ENCODE measurements at places on chromosomes 2 and 18. TPM values are rescaled to one million over a fixed set of nuclear protein-coding genes. Genes with fewer than 3 reads are reported as not detected.

DNA sequence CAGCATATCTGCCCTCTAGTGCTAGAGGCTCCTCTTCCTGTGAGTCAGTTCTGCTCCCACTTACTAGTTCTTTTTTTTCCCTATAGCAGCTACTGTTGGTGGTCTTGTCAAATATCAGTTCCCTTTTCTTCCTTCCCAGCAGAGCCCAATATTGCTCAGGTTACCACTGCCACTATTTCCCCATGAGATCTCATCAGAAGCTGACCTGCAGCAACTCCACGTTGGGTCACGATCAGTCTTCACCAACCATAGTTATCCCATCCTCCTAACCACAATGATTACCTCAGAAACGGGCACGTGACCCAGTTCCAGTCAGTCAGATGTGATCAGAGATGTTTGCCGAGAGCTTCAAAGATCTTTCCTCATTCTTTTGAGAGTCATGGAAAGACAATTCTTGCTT is 59.7 kb upstream of the CAPN13 start:
- DNase-seq: no peak

Gene IL1RN
- total RNA-seq: 0.29 TPM

DNA sequence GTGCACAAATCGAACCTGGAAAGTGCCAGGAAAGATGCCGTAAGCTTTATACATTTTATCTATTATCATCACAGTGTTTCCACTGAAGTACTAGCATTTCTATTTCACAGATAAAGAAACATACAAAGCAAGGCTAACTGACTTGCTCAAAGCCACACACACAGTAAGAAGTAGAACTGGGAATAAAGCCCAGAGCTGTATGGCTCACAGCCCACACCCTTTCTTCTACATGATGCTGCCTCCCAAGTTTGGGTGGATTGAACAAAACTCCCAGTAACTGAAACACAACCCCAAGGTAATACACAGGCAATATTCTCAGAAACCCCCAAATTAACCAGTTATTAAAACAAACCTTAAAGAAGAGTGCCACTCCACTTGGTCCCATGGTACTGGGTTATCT is 11.2 kb downstream of the SAP130 start:
- DNase-seq: no peak

Gene GPR45
- 0.22 TPM for total RNA-seq

GRCh38 chr2:233450864-233451575 is 96.7 kb downstream of the DGKD start:
- DNase-seq: no peak

- DNase-seq: no peak
Observed at GRCh38 chr2:192288295-192288694, 93.6 kb upstream of the TMEFF2 start.

GRCh38 chr2:194363878-194364277 is 1293.1 kb upstream of the SLC39A10 start:
- no peak for DNase-seq

DNA sequence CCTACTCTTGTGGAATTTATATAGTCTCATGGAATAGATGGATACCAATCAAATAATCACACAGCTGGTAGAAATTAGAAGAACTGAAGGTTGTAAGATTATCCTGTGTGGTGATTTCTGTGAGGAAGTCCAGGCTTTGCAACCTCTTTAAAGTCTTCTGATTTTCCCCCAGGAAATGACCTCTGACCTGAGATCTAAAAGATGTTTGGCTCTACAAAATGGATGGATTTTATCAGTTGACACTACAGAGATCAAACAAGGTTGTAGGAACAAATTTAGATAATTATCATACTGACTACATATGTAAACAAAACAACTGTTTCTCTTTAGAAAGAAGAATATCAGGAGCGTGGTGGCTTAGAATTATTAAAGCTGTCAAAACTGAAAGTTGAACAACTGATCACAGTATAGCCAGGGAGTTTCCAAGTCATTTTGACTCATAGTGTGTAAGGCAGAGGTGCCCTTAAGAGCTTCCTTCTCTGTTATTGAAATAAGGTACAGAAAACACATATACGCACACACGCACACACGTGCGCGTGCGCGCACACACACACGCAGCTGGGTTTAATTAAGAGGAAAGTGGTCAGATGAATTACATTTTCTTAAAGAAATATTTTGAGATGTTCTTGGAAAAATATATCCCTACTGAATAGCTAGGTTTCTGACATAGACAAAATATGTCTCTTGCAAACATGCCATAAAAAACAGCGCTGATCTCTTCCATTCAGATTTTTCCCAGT is 35.5 kb upstream of the PELI1 start:
- no peak for DNase-seq

Gene ABCB11
- total RNA-seq: not detected

DNA sequence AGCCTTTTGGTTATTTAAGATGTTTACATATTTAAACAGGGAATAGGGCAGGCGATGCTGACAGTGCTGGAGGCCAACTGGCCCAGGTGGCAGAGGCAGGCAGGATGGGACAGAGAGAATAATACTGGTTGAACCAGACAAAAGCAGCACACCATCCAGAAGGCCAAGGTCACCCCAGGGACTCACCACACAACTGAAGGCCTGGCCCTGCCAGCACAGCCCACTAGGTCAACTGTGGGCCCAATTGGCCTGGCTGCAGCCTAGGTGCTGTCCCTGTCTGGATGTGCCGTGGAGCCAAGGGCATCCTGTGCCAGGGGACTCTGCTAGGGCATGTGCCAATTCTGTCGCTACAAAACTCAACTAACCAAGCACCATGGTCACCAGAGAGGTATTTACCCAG is 69.2 kb downstream of the RNF152 start:
- no peak for DNase-seq

Gene NAB1
- 19.5 TPM for total RNA-seq

DNA sequence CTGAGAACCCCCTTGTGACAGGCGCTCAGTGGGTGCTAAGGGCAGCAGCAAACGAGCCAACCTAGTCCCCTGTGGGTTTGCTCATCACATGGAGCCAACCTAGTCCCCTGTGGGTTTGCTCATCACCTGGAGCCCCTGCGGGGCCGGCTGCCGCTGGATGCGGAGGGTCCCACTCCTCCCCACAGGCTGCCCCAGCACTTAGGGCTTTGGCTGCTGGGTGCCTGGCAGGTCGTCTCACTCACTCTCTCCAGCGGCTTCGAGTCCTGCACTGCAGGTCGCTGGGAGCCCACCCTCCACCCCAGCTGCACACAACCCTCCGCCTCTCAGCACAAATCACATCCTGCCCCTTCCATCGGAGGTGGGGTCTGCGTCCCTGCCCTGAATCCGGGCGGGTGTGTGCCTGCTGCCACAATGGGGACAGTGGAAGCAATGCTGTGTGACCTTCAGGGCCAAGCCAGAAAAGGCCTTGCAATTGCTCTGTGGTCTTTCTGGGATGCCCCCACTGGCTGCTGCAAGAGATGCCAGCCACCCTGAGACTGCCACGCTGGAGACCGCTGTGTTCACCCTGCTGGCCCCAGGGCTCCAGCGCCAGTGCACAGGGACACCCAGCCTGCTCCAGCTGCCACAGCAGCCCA is 248.1 kb upstream of the SALL3 start:
- no peak for DNase-seq

Gene C2orf92
- total RNA-seq: 1.3 TPM

GRCh38 chr2:191143791-191144190 is 7.0 kb downstream of the STAT4 start:
- no peak for DNase-seq

GRCh38 chr2:209726311-209726710 is 45.3 kb upstream of the UNC80 start:
- no peak for DNase-seq

DNA sequence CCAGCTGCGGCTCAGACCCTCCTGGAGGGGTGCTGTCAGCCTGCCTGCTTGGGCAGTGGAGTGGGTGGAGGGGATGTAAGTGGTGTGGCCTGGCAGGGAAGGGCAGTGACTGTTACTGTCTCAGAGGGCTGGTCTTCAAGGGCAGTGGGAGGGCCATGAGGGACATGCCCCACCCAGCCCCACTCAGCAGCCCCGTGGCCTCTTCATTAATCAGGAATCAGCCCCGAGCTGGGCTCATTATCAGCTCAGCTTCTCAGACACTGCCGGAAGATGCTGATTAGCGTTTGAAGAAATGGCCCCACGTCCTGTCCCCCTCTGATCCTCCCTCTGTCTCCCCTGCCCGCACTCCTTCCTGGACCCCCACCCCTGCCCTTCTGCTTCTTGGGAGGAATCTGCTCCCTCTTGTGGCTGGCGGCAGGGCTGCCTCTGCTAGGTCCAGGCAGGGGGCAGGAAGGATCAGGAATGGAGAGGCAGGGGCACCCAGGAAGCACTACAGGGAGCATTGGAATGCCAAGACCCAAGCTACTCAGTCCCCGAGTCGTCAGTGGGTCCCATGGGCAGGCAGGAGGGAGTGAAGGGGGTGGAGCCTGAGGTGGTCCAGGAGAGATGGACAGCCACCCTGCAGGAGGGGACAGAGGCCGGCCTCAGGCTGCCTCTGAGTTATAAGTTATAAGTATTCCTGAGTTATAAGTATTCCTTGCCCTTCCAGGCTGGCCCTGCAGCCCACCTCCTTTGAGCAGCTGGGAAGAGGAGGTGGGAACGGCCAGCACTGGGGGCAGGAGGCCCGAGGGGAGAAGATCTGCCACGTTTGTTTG is 7.0 kb downstream of the ASIC4 start:
- no peak for DNase-seq

DNA sequence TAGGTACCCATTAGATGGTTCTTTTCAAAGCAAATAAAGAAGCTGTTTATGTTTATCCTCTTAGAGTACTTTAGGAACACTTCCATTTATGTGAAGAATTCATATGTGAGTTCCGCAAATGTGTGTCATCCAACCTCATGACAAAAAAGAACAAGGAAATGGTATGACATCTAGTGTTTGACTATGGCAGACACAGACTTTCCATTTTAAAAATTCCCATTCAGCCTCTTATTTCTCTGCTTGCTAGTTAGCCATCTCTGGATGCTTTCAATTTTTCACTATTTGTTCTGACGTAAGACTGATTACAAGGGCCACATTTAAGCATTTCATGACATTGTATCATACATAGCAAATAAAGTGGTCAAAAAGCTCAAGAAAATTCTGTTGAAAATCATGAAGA is 103.0 kb downstream of the ZAP70 start:
- no peak for DNase-seq

Gene LYPD6
- 7.9 TPM for total RNA-seq

GRCh38 chr2:96866586-96866985 is 3.3 kb downstream of the SEMA4C start:
- DNase-seq: no peak

DNA sequence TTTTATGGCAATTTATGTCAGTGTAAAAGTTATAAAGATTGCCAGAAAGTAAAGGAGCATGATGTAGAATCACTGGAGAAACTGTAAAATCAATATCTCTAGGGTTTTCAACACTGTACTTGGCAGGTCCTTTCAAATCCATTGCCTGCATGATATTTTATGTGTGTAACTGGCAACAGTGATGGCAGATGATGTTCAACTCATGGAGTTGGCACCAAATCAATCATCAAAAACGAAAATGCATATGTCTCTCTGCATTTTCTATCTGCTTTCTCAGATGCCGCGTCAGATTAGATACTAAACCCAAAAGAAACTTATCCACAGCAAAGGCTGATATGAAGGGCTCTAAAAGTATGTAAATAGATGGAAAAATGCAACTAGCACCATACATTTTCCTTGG is 1395.5 kb upstream of the PIK3C3 start:
- DNase-seq: no peak

DNA sequence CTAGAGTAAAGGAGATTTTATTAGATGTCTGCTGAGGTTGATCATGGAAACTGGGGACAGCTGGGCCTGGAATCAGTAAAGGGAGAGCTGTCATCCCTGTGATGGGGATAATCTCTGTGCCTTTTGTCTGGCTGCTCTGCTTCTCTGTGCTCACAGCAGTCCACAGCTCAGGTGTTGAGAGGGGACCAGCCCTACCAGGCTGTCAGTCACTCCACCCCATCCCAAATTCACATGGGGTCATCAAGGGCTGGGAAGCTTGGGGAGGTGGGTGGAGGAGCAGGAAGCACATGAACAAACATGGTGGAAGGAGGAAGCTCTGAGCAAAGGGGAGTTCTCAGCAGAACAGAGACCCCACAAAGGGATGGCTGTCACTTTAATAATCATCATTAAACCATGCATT is 13.7 kb upstream of the LRRFIP1 start:
- DNase-seq: no peak

DNA sequence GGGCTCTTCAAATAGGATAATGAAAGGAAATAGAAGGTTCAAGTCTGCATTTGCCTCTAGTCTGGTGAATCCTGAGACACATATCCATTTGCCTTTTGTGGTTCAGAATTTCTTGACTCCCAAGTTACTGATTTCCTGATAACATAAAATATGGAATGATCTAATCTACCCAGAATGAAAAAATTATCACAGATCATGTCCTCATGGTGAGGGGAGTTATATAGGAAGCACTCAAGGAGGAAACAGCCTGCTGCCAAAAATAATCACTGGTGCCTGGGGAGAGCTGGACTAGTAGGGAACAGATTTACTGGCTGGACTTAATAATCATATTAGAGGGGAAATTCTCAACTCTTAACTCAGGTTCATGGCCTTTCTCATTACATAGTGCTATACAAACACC is 95.5 kb upstream of the STK17B start:
- no peak for DNase-seq

- no peak for DNase-seq
Observed at GRCh38 chr18:48989304-48990303, 38.8 kb upstream of the SMAD7 start.

- no peak for DNase-seq
Observed at GRCh38 chr2:240579771-240580614, 6.5 kb upstream of the CAPN10 start.

GRCh38 chr2:134120733-134121630 is 132.9 kb upstream of the MGAT5 start:
- DNase-seq: no peak

- no peak for DNase-seq
Observed at GRCh38 chr18:75173125-75173432, 35.9 kb downstream of the PTGR3 start.

DNA sequence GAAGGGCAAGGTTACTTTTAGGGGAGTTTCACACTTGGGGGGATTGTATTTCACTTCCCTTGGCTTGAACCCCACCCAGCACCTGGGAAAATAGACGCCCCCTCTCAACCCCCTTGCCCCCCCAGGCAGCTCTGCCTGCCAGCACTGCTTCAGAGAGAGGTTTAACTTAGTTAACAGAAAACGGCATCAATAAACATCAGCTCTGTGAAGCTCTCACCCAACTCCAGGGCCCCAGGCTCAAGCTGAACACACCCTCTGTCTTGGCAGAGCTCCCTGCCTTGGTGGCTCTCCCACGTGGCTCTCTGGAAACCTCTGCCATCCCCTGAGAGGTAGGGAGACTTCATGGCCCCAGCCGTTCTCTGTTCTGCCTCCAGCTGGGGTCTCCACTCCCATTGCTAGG is 244.1 kb downstream of the ACKR3 start:
- DNase-seq: no peak

DNA sequence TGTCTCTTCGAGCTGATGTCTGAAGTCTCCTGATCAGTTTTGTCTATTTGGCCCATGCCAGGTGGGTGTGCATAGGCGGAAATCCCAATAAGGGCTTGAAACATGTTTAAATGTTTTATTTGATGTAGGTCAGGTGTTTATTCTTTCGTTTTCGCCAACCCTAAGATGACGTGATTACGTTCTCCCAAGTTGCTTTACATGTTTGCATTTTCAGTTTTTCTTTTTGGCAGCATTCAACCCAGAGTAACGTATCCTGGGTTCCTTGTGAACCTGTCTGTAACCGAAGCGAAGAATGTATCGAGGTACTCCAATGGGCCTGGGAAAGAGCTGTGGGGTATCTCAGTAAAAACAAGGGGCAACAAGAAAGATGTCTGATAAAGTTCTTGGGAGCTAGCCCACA is 3.1 kb downstream of the ALPK2 start:
- DNase-seq: no peak

- no peak for DNase-seq
Observed at GRCh38 chr2:167599219-167599618, 648.2 kb downstream of the STK39 start.

- DNase-seq: no peak
Observed at GRCh38 chr2:208406474-208407451, at the start of gene PTH2R. TSS of gene PTH2R (plus strand) at chr2:208406792. CDS start at chr2:208407044, 252 bp downstream.

Data from epithelial cell of proximal tubule (primary cell).